ENCODE measurements at places on chromosomes 12 and 14. TPM values are rescaled to one million over a fixed set of nuclear protein-coding genes. Genes with fewer than 3 reads are reported as not detected.

Gene BMP4
- total RNA-seq = 77.5 TPM

Gene PPP4R4
- 0.51 TPM for total RNA-seq

Gene GSG1
- total RNA-seq = 0.26 TPM

Gene METTL17
- total RNA-seq = 31.6 TPM

Gene MORN3
- total RNA-seq = 0.77 TPM

Gene ARF6
- total RNA-seq = 48.8 TPM

Gene PLEK2
- 0.51 TPM for total RNA-seq

Gene GDF3
- not detected for total RNA-seq

Gene C14orf180
- total RNA-seq = not detected

Gene CCDC197
- not detected for total RNA-seq

Gene CYP46A1
- under 0.01 TPM for total RNA-seq

Gene KIF21A
- 2.8 TPM for total RNA-seq

Gene SOCS2
- total RNA-seq = 105 TPM

All from fibroblast of lung (primary cell).